ENCODE measurements at places on chromosomes 6 and 20.

GRCh38 chr20:52411611-52412010 is 220.0 kb upstream of the ZFP64 start:
- no peak for DNase-seq

GRCh38 chr6:1023229-1023628 is 288.7 kb upstream of the FOXQ1 start:
- DNase-seq = no peak

GRCh38 chr20:2516399-2516798 is 7.7 kb upstream of the ZNF343 start:
- no peak for DNase-seq

DNA sequence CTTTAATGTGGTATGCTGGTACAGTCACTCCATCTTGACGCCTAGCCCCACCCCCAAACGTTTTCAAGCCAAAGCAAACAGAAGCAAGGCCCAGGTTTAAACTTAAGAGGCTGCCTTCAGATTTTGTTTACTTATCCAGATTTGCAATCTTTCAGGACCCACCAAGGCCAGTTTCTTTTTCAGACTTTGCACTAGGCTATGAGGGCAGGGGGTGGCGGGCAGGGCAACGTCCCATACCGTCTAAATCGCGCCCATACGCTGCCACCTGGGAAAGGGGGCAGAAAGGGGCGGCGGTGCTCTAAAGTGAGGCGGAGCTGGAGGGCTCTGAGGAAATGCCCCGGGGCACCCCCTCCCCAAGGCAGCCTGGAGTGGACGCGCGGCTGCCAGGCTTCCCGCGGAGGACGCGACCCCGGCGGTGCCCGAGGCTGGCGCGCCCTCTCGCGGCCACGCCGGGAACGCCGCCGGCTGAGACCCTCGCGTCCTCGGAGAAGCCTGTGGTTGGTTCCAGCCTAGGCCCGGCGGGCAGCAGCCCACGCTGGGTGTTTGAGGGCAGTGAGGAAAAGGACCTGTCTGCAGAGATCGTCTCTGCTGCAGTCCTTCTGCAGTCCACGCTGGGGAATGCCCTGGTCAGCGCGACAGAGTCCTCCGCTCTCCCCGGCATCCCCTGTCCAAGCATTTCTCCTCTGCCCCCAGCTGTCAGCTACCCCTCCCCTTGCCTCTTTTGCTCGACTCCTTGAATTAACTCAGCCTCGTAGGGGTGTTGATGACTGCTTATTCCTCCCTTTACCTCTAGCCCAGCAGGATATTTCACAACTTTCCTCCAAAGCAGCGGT is 129.2 kb upstream of the PRND start:
- DNase-seq = peak; percentile 69

- DNase-seq = peak; percentile 98
Observed at GRCh38 chr6:138765896-138766655, 7.5 kb upstream of the CCDC28A start.

DNA sequence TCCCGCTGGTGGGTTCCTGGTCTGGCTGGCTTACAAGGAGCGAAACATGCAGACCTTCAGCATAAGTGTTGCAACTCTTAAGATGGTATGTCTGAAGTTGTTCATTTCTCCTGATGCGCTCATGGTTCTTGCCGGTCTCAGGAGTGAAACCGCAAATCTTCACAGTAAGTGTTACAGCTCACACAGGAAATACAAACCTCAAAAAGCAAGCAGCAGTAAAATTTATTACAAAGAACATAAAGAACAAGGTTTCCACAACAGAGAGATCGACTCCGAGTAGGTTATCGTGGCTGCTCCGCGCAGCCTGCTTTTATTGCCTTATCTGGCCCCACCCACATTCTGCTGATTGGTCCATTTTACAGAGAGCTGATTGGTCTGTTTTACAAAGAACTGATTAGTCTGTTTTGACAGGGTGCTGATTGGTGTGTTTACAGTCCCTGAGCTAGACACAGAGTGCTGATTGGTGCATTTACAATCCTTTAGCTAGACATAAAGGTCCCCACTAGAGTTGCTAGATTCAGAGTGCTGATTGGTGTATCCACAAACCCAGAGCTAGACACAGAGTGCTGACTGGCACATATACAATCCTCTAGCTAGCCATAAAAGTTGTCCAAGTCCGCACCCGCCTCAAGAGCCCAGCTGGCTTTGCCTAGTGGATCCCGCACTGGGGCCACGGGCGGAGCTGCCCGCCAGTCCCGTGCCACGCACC is 39.2 kb downstream of the TRIM27 start:
- DNase-seq = no peak

DNA sequence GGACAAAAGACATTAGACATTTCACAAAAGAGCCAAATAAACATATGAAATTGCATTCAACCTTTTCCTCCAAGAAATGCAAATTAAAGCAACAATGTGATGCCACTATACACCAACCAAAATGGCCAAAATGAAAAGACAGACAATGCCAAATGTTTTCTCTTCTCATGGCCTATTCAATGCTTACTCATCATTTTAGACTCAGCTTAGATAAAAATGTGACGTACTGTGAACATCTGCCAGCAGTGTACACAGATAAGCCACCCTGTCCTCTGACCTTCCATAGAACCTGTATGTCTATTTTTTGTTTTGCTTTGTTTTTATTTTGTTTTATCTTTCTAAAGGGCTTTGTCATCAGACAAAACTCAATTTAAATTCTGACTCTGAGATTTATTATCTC is 385.2 kb downstream of the FRK start:
- DNase-seq = no peak

DNA sequence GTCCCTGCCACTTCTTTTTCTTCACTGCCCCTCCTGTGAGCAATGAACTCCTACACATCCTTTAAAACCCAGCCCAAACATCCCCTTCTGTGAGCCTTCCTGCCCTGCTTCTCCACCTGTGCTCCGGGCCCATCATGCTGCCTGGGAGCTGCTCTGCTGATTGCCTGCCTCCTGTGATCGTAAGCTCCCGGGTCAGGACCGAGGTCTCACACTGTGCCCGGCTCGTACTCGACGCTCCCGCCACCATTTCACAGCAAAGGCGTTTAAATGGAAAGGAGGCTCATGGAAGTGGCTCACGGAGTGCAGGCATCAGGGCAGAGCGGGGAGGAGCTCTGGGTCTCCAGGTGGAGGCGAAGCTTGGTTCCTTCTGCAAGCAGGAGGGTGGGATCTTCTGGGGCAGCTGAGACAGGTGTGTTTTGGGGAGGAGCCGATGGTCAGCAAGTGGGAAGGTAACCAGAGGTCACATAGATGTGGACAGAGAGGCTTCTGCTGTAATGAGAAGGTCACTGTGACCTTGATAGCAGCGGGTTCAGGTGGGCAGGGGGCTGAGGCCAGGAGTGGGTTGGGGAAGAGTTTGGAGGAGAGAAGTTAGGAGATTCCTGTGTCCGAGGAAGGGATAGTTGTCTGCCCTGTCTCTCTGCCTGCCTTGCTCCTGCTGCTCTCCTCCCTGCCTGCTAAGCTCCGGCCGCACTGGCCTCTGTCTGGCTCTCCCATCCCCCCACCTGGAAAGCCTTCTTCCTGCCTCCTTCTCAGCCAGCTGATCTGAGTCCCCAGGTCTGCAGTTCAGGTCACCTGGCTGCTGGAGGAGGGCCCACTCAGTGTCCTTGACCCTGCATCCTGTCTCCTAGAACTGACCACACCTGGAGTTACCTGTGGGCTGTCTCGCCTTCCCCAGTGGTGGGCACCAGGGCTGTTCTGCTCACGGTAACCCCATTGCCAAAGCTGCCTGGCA is 52.7 kb upstream of the FRMD1 start:
- DNase-seq = no peak

DNA sequence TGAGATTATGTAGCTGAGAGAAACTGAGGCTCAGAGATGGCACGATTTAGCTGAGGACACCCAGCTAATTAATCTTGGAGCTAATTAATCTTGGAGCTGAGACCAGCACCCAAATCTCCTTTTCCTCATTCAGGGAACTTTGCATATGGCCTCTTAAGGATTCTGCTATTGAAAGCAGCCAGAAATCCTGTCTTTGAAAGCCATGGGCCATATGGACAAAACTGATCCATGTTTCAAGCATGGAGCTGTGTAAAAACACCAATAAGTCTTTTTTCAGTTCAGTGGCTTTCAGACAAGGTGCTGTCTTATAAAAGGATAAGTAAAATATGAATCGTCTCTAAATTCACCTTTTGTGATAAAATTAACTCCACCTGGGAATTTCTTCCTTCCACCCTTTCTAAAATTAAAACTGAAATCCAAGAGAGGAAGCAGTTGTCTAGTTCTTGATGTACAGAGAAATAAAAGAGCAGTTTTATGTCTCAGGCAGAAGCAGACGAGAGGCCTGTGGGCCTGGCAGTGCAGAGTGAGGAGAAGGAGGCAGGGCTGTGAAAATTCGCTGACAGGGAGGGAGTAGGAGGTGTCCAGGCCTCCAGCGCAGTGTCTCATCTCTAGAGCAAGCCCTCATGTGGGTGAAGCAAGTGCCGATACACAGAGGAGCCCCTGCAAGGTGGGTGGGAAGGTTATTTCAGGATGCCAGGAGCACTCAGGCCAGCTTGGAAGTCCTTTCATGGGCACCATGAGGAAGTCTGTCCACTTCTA is 266.9 kb downstream of the UST start:
- no peak for DNase-seq

GRCh38 chr6:121678245-121678644 is 242.8 kb downstream of the GJA1 start:
- DNase-seq = no peak

- DNase-seq = peak; percentile 20
Observed at GRCh38 chr20:59323731-59324130, 23.3 kb downstream of the EDN3 start.

DNA sequence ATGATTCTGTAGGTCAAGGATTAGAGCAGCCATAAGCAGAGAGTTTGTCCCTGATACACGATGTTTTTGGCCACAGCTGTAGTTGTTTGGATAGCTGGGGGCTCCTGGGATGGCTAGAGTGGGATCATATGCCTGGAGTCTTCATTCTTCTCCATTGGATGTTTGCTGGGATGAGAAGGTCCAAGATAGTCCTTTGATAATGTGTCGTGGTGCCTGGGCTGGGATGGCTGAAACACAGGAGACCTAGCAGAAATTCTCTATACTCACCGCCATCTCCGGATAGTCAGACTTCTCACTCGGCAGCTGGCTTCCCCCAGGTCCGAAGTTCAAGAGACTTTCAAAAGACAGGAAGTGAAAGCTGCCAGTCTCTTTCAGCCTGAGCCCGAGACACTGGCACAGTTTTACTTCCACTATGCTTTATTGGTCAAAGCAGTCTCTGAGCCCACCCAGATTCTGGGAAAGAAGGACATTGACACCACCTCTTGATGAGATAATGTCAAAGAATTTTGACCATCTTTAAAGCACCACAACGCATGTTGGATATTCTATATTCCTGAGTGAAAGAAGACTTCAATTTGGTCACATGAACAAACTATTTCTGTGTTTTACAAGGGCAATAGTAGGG is 16.0 kb downstream of the MARCKS start:
- no peak for DNase-seq

DNA sequence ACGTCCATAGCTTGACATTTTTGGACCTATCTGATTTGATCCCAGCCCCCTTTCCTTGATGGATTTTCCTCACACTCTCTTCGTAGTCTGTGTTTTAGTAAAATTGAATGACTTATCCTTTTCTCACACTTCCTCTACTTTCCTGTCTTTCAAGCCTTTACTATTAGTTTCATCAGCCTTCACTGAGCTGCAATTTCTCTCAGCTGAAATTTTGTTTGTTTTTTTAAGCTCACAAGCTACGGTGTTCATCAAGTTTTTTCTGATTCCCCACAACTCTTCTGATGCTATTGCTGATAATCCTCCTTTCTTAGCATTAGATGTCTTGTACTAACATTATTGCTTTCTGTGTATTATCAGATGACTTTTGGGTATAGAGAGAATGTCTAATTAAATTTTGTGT is 263.7 kb downstream of the TBX18 start:
- DNase-seq = no peak

GRCh38 chr20:35660122-35660937 is 4.4 kb downstream of the CPNE1 start:
- no peak for DNase-seq

GRCh38 chr6:170166511-170167122 is 124.3 kb downstream of the DLL1 start:
- no peak for DNase-seq

- peak; percentile 61 for DNase-seq
Observed at GRCh38 chr6:170516783-170517616, 36.1 kb downstream of the PSMB1 start.

- peak; percentile 99 for DNase-seq
Observed at GRCh38 chr6:87993356-87993755, 54.3 kb upstream of the SPACA1 start.

DNA sequence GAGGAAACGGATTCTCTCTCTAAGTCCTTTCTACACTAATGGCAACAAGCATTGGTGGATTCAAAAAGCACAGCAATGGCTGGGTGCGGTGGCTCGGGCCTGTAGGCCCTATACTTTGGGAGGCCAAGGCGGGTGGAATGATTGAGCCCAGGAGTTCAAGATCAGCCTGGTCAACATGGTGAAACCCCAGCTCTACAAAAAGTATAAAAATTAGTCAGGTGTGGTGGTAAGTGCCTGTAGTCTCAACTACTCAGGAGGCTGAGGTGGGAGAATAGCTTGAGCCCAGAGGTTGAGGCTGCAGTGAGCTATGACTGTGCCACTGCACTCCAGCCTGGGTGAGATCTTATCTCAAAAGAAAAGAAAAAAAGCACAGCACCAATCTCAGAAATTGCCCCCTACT is 19.3 kb downstream of the PAQR8 start:
- no peak for DNase-seq

DNA sequence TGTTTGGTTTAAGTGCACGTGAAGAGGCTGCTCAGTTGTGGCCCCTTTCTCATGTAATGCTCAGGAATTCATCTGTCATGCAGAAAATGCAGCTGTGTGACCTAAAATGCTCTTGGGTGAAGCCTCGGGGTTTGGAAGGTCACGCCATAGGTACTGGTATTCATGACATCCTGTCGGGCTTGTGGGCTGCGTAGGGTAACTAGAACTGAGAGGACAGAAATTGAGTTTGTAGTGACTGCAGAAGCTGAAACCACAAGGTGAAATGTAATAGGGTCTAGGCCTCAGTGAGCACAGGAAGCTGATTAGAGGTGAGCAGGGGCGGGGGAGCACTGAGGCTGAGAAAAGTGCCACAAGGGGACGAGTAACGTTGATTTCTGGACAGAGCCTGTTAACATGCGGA is 128.8 kb downstream of the SOBP start:
- DNase-seq = no peak

DNA sequence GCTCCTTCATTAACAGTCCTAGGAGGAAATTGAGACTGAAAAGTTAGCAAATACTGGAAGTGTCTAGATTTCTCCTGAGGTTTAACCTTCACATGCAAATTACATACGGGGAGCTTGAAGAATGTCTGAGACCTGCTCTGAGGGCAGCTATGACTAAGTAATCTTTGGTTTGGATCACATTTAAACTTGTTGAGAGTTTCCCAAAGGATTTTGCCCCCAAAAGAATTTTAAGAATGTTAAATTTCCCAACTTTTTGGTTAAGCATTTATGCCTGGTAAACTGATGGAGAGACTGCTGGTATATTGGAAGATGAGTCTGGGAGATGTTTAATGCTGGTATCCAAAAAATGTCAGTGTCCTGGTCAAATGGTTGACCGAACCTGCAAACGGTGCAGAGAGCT is 97.0 kb downstream of the RREB1 start:
- no peak for DNase-seq

- DNase-seq = no peak
Observed at GRCh38 chr6:40444312-40444711, 142.9 kb downstream of the LRFN2 start.
